ENCODE measurements at places on chromosomes 3 and 15.

DNA sequence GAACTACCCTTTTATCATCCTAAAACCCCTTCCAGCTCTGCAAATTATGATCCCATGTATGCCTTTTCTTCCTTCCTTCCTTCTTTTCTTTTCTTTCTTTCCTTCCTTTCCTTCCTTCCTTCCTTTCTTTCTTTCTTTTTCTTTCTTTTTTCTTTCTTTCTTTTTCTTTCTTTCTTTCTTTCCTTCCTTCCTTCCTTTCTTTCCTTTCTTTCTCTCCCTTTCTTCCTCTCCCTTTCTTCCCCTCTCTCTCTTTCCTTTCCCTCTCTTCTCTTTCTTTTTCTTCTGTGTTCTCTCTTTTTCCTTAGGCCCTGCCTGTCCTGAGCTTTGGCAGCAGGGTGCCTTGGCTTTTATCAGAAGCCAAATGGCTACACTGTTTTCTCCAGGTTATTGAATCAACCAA is 66.8 kb downstream of the IQCH start:
- DNase-seq = no peak

- no peak for DNase-seq
Observed at GRCh38 chr3:29827756-29828155, 546.9 kb downstream of the RBMS3 start.

DNA sequence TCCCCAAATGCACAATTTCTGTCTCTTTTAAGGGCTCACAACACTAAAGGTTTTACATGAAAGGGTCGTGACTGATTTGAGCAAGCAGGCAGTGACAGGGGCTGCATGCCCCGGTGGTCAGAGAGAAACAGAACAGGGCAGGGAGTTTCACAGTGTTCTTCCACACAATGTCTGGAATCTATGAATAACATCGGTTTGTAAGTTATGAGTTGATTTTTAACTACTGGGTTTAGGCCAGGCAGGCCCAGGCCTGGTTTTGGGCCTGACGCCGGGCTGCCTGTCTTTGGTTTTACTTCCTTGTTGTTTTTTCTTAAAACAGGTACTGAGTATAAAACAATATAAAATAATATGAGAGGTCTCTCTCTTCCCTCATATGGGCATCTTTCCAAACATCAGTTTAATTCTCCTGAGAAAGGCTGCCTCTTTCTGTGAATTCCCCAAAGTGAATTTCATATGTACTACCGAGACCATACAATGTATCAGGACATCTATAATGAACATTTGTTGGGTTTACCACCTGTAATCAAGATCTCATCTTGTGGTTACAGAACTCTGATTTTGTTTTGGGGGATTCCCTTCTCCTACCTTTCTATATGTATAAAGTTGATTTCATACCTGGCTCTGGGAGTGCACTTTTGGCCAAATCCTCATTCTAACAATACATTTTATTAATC is 74.4 kb downstream of the CD200 start:
- peak; percentile 38 for DNase-seq

- DNase-seq = no peak
Observed at GRCh38 chr15:98787936-98788757, 139.8 kb downstream of the IGF1R start.

DNA sequence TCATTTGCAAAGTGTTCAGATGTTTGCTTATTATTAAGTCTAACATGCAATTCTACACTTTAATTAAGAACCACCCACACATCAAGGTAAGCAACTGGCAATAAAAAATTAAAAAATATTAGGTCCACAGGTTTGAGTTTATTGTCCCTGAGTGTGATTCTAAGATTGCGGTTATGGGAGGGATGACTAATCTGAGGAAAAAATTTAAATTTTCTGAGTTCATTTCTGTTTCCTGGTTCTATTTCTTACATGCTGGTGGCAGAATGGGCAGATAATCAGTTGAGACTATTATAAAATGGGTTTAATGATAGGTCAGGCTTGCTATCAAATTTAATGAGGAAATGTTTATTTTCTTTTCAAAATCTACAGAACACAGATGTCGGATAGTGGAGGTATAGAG is 105.9 kb downstream of the TP63 start:
- no peak for DNase-seq

- no peak for DNase-seq
Observed at GRCh38 chr15:73925848-73926218, 429 bp upstream of the LOXL1 start.

DNA sequence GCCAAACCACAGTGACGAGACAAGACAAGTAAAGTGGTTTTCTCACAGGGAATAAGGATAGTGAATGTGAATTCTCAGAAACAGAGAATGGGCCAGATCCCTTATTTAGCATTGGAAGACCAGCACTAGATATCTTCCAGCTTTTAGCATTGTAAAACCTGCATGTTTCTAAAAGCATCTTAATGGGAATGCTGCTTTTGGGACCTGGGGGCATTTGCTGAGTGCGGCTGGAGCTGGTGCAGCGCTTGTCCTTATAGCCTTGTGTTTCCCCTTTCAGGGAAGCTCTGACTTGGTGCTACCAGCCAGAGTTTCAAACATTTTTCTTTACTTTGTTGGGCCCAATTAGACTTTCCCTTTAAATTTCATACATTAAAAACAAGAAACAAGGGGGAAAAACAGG is 52.9 kb downstream of the CLSTN2 start:
- no peak for DNase-seq

DNA sequence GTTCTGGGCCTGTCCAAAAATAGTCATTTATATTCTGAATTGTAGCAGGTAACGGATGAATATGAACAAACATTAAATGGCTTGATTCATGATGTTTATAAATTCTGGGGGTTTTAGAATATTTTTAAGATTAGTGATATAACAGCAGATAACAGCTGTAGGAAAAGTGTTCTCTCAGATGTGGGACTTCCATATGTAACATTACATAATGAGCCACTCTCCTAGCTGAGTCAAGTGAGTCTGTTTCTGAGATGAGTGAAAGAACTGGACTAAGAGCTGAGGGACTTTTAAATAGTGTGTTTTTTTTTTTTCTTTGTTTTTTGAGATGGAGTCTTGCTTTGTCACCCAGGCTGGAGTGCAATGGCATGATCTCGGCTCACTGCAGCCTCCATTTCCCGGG is 13.9 kb downstream of the YEATS2 start:
- DNase-seq = no peak

GRCh38 chr15:40379853-40380252 is 2.7 kb upstream of the KNSTRN start:
- no peak for DNase-seq

DNA sequence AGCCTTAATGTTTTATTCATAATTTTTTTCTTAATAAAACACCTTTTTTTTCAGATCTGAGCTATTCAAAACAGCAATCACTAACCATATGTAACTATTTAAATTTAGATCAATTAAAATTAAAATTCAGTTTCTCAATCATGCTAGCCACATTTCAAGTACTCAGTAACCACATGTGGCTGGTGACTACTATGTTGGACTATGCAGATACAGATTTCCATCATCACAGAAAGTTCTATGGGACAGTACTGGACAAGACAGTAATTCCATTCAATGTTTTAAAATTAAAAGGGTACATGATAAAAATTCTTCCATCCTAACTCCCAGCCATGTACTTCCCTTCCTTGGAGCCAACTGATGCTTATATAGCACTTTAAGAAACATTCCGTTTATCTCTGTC is 119.3 kb downstream of the GLDN start:
- no peak for DNase-seq

- no peak for DNase-seq
Observed at GRCh38 chr3:9715136-9715535, 11.5 kb downstream of the CPNE9 start.

DNA sequence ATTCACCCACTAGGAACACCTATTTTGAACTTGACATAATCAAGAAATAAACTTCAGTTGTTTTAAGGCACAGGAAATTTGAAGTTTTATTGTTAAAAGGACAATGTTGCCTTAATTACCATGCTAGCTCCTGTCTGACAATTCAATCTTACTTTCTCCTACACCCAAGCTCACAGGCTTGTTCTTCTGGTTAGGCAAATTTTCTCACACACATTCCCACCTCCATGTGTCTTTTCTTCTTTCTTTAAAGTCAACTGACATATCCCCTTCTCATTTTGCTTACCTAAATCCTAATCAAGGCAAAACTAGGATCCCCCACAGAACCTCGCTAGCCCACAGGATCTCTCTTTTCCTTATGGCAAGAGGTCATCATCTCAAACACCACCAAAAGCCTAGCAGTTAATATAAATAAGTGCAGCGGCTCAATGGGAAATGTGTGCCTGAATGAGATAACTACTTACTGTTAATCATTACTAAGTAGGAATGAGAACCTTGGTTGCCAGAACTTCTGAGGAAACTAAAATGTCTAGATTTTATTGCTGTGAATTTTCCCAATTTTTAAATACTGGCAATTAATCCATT is 189.3 kb downstream of the PLCH1 start:
- no peak for DNase-seq

DNA sequence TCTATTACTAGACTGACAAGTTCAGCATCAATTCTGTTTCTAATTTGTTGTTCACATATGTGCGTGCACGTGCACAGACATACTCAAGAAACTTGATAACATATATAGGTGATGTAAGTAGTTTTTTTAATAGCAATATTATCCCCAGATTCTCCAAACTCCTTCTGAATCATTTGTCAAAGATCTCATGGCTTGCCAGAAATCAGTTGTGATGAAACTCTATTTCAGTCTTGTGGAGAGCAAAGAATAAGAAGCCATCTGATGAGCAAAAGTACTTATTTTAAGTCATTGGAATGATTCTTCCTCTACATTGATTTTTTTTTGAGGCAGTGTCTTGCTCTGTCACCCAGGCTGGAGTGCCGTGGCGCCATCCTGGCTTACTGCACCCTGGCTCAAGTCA is 167.0 kb upstream of the TBL1XR1 start:
- DNase-seq = no peak

DNA sequence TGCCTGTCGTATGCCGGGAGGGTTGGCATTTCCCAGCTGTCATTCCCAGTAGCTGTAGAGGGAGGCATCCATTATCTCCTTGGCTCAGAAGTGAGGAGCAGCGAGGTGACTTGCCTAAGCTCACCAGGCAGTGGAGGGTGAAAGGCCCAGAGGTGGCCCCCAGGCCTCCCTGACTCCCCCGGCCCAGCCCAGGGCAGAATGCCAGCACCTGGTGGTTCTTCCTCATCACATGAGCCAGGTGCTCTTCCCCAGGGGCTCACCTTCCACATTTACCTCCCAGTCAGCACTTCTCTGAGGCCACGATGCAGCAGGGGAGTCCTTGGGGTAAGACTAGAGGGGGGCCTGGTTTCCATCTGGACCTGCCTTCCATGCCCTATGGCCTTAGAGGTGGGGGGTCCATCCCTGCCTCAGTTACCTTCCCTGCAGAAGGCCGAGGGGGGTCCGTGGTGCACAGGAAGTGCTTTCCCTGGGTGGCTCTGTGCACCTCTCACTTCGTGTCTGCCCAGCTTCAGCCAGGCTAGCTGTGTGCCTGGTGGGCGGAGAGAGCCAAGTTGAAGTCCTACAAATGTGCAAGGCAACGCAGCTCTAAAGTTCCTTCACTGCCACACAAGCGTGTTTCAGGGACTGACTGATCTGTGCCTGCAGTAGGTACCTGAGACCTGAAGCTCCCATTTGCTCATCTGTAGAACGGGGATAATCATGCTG is 70.3 kb upstream of the PLXNA1 start:
- no peak for DNase-seq

DNA sequence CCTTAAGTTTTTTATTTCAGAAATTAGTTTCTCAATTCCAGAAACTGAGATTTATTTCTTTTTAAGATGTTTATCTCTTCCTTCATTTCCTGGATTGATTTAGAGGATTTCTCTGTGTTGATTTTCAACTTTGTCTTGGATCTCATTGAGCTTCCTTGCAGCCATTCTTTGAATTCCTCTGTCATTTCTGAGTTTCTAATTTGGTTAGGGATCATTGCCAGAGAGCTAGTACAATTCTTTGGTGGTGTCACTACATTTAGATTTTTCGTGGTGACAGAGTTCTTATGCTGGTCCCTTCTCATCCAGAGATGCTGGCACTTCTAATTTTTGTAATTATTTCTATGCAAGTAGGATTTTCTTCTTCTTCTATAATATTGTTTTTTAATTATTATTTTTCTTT is 691.1 kb upstream of the NAALADL2 start:
- no peak for DNase-seq

GRCh38 chr3:180433152-180433551 is 168.8 kb upstream of the TTC14 start:
- DNase-seq = no peak

GRCh38 chr15:36875740-36876334 is 224.5 kb downstream of the MEIS2 start:
- no peak for DNase-seq

DNA sequence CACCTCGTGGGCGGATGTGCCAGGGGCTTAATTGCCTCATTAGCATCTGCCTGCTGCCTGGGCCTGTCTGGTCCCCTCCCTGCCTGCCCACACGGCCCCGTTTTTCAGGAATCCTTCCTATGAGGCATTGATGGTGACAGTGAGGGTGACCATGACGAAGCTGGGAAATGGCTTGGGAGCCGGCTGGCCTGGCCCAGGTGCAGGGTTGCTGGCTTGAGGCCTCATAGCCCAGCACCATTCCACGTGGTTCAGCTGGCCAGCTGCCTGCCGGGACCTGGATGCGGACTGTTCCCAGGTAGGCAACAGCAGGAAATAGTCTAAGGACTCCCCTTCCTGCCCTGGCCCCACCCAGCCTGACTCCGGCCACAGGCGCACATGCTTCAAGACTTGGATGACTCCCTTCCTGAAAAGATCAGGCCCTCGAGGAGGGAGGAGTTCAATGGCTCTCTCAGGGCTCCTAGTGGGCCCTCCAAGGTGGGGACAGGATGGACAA is 8.9 kb upstream of the DUSP7 start:
- DNase-seq = no peak

- peak; percentile 54 for DNase-seq
Observed at GRCh38 chr3:19931767-19932188, 2.2 kb downstream of the EFHB start.

DNA sequence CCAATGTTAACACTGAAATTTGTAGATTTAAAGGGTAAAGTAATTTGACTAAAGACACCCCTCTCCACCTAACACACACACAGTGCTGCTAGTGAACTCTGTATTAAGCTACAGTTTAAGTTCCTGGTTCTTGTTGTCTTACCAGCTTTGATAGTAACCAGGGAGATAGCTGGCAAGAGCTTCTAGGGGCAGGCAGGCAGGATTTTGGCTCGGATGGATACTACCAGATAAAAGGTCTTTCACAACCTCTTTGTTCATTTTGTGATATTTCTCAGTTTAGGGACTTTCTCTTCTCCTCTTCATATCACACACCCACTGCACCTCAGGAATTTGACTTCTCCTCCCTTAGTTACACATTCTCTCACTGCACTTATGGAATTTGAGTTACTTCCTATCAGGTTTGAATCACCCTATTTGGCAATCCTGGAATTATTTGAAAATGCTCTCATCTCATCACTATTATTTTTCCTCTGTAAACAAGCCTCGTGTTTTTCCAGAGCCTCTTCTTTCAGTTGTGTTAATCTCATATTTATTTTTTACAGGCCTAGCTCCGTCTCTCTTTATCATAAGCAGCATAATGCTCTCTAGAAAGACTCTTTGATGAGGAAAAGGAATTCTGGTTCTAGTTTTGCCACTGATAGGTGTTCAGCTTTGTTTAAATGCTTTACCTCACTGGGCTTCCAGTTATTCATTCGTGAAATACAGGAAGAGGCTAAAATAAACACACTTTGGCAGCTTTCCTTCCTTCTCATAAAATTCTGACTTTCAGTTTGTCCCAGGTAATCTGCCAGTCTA is 23.0 kb upstream of the CLDN1 start:
- no peak for DNase-seq

GRCh38 chr3:144350125-144350524 is 378.5 kb downstream of the DIPK2A start:
- DNase-seq = no peak

GRCh38 chr15:74535388-74536084 is 5.5 kb upstream of the ARID3B start:
- DNase-seq = no peak
